Ureter (tissue), 1 donor: ENCODE measurements at places on chromosomes 3 and 15.

DNA sequence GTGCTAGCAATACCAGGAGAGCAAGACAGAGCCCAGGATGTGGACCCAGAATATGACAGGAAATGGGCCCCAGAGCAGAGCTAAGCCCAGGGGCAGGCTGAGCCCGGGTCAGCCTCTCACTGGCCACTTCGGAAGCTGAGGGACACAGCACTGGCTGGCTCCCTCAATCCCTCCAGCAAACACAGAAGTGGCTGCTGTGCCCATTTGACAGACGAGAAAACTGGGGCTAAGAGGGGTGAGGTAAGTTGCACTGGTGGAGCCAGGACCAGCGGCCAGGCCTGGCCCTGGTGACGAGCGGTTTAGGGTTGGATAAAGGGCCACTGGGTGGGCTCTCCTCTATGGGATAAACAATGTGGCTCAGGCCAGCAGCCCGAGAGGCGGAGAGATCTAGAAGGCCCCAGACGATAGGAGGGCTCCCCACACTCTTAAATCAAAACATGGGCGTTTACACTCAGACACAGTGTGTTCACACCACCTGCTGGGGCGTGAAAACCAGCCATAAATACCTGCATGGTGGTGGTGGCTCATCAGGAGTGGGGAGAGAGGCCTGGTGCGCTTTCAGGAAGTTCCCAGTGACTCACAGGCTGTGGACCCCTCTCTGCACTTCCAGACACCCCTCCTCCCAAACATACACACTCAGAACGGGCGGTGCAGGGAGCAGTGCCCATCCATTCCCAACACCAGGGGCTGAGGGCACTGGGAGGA, 12.0 kb upstream of the LINGO1 start:
- no peak for DNase-seq

DNA sequence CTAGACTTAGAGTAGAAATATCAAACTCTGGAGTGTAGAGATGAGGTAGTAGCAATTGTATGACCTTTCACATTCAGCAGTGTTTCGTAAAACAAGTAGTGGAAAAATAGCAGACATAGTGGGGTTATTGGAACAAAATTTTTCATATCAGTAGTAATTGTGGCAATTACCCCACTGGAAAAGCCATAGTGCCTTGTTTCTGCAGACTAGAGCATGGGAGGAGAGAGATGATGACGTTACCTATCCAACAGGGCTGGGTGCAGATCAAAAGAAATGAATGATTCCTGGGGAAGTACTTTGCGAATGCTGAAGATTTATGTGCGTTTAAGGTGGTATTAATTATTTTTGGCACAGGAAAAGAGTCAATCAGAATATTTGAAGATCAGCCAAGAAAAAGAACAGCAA, 147.0 kb upstream of the LRRFIP2 start:
- no peak for DNase-seq

- DNase-seq, result no peak
These were observed 445 bp downstream of the LMOD3 start for GRCh38 chr3:69121950-69122349.

- DNase-seq, result no peak
These were observed 1.0 kb downstream of the MAPKAPK3 start for GRCh38 chr3:50617911-50618481.

GRCh38 chr3:47117807-47118364, 46.0 kb downstream of the SETD2 start:
- no peak for DNase-seq

GRCh38 chr15:99321468-99321867, 70.2 kb downstream of the LRRC28 start:
- no peak for DNase-seq

DNA sequence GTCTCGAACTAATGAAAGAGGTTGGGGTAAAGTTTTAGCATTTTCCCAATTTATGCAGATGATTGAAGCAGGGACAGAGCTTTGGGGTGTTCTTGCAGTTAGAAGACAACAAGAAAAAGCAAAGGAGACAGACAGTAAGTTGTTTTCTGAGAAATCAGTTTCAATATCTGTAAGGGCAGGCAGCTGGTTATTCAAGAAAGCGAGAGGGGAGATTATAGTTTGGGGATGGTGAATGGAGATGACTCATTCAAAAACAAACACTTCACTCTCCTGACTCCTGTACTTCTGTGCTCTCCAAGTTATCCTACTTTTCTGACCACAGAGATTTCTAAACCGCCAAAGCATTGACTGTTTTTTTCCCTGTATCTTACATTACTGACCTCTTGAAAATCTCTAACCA, 352.0 kb downstream of the GAP43 start:
- no peak for DNase-seq

GRCh38 chr3:156668073-156668763, 6.2 kb upstream of the TIPARP start:
- DNase-seq, result no peak

- no peak for DNase-seq
These were observed 67.7 kb downstream of the CPN2 start for GRCh38 chr3:194283221-194284006.

GRCh38 chr3:36557021-36557707, 176.9 kb downstream of the STAC start:
- peak; percentile 45 for DNase-seq

DNA sequence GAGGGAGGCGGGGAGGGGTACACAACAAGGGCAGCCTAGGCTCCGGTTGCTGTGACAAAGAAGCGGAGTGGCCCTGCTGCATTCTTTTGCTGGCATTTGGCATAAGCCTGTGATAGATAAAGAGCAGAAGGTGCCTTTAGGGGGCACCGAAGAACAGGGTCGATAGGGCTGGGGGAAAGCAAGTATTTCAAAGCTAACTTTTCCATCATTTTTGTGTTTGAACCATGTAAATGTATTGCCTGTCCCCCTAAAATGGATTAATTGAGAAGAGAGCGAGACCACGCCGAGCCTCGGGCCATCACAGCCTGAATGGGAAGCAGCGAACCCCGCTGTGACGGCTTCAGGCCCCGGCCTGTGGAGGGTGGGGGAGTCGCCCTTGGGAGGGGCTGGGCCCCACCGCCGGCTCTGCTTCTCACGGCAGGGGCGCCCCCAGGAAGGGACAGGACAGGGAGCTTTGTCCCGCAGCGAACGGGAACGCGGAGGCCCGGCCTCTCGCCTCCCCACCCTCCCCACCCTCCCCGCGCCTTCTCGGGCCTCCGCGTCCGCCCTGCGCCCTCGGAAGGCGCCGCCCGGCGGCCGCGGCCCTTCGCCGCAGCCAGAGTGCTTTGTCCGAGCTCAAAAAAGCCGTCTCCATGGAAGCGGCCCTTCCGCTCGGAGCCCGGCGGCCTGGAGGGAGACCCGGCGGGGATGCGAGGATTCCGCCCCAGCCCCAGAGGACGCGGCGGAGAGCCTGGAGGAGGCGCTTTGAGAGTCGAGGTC, 32.4 kb upstream of the ALDH1L1 start:
- peak; percentile 74 for DNase-seq

GRCh38 chr3:187084580-187084979, 54.7 kb downstream of the RPL39L start:
- no peak for DNase-seq

GRCh38 chr3:170656284-170656683, 70.4 kb upstream of the SLC7A14 start:
- DNase-seq, result no peak

- no peak for DNase-seq
These were observed 7.7 kb upstream of the ZNF592 start for GRCh38 chr15:84740691-84741090.

DNA sequence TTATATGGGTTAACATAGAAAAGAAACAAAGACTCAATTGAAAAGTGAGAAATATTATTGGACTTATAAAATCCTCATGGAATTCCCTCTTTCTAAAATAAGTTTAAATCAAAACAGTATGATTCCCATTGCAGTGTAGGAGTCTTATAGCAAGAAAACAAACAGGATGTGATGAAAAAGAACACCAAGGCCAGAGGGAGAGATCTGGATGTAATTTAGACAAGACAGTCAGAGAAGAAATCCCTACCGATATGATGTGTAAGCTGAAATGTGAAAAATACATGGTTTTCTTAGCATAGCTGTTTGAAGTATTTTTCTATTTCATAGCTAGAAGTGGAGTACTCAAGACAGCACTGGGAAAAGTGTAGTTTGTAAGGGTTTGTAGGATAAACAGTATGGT, 521.5 kb downstream of the RSL24D1 start:
- no peak for DNase-seq

- DNase-seq, result no peak
These were observed 215.2 kb upstream of the PRICKLE2 start for GRCh38 chr3:64440498-64440897.

DNA sequence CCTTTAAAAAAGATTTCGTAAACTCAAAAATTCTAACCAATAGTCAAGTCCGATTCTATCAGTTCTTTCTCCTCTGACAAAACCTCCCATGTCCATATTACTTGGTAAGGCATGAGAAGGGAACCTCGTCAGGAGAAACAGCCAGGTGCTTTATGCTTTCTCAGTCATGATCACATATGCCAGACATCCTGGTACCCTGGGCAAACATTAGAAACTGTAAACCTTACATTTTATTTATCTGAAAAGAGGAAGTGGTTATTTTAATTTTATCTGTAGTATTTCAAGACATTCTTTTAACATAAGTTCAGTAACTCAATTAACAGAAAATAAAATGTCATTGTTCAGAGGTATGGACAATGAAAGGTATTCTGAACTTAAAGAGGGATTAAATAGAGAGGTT, 474.8 kb upstream of the GBE1 start:
- no peak for DNase-seq

GRCh38 chr15:76529911-76530310, 193.3 kb downstream of the ISL2 start:
- no peak for DNase-seq

GRCh38 chr3:77475507-77475906, 435.6 kb downstream of the ROBO2 start:
- DNase-seq, result no peak

DNA sequence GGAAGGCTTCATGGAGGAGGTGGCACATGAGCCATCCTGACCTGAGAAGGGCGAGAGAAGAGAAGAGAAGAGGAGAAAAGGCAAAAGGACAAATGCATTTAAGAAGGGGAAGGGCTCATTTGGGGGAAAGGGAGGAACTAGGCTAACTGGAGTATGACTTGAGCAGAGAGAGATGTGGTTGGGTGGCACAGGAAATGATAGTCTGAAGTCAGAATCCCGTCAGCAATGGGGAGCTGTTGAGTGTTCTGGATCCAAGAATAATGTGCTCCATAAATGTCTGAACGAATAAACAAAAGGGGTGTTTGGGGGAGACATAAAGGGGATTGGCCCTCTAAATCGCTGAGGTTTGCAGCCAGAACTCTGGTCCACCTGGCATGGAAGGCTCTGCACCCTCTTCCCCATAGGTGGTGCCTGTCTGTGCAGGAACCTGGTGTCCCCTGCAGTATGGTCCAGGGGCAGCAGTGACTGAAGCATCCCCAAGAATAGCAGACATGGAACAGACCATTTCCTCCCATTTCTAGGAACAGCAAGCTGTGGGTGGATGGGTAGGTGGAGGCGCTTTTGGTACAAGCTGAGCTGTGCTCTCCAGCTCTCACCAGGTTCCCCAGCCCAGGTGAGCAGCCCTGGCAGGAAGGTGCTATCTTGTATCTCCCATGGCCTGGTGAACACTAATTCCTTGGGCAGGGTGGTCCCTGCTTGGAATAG, 15.2 kb downstream of the CORO2B start:
- no peak for DNase-seq

DNA sequence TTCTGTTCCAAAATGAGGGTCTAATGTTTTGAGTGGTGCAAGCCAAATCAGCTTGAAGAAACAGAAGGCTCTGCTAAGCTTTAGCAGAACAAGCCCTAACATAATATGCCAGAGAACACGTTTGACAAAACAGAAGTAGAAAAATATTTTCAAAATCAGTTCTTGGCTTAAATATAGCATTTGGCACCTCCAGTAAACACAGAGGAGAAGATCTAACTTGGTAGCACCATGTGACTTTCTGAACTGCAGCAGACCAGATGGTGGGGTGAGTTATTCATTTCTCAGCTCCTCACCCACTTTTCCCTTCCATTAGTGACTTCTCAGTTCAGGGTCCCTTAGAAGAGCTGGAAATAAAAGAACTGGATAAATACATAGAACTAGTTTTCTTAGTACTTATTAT, 395.8 kb downstream of the MAGI1 start:
- DNase-seq, result no peak

DNA sequence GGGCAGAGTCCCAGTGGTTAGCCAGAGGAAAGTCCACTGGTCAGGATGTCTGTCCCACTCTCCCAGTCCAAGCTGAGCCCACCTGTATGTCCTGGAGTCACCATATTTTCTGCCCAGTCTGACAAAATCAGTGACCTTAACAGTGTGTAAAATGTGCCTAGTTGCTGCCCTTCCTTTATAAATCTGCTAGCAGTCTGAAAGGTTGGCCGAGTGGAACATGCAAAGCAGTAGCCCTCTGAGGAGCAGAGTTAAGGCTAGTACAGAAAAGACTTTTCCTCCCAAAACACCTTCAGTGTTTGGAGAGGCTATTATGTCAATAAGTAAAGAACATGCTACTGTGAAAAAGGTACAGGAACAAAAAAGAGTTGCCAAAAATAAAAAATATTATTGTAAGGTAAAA, 15.3 kb downstream of the TTC21A start:
- no peak for DNase-seq

DNA sequence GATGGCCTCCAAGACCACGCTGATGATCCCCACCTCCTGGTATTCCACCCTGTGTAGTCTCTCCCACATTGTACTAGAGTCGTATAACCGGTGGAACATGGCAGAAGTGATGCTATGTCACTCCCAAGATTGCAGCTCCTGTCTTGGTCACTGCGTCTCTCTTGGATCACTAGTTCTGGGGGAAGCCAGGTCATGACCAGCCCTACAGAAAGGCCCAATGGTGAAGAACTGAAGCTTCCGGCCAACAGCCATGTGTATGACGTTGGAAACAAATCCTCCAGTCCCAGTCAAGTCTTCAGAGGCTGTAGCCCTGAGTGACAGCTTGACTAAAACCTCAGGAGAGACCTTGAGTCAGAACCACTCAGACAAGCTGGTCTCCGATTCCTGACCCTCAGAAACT, 61.9 kb upstream of the FNDC3B start:
- no peak for DNase-seq

- DNase-seq, result no peak
These were observed 54.0 kb downstream of the DUT start for GRCh38 chr15:48385031-48385830.

- no peak for DNase-seq
These were observed 182.4 kb downstream of the ADAMTS9 start for GRCh38 chr3:64505419-64505818.

DNA sequence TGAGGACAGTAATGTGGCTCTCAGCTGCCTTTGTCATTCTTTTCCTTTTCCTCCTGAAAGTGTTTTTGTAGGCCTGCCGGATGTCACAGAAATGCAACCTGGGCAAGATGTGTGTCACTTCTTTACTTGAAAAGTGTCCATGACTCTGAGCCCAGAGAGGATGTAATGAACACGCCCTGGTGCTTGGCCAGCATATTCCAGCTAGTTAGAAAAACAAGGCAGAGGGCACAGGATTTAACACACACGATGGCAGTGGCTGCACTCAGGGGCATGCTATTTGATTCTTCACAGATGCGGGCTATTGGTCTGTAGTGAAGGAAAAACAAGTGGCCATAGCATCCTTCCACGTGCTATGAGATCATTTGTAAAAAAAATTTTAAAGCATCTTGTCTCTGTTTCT, 30.3 kb upstream of the PTX3 start:
- no peak for DNase-seq
